NCI-H1694 (cell line): ENCODE measurements at places on chromosomes 11 and 22.

- no peak for DNase-seq
Measured at GRCh38 chr22:47354668-47355387, 592.4 kb downstream of the TBC1D22A start.

- no peak for DNase-seq
Measured at GRCh38 chr11:94593030-94593429, 25.9 kb downstream of the PIWIL4 start.

DNA sequence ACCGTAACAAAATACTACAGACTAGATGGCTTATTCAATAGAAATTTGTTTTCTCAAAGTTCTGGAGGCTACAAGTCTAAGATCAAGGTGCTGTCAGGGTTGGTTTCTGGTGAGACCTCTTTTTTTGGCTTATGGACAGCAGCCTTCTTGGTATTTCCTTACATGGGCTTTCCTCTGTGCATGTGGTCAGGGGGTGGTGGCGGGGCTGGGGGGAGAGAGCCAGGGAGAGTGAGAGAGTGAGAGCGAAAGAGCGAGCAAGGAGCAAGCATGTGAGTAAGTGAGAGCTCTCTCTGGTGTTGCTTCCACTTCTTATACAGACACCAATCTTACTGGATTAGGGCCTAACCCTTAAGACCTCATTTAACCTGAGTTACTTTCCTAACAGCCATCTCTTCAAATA lies 181.5 kb downstream of the TMEM135 start:
- no peak for DNase-seq

- DNase-seq, result no peak
Measured at GRCh38 chr11:32987851-32988250, 27.8 kb upstream of the DEPDC7 start.

GRCh38 chr11:65859812-65860277 lies 388 bp upstream of the MUS81 start:
- DNase-seq, result no peak

- DNase-seq, result no peak
Measured at GRCh38 chr11:123537726-123538125, 107.7 kb downstream of the GRAMD1B start.

DNA sequence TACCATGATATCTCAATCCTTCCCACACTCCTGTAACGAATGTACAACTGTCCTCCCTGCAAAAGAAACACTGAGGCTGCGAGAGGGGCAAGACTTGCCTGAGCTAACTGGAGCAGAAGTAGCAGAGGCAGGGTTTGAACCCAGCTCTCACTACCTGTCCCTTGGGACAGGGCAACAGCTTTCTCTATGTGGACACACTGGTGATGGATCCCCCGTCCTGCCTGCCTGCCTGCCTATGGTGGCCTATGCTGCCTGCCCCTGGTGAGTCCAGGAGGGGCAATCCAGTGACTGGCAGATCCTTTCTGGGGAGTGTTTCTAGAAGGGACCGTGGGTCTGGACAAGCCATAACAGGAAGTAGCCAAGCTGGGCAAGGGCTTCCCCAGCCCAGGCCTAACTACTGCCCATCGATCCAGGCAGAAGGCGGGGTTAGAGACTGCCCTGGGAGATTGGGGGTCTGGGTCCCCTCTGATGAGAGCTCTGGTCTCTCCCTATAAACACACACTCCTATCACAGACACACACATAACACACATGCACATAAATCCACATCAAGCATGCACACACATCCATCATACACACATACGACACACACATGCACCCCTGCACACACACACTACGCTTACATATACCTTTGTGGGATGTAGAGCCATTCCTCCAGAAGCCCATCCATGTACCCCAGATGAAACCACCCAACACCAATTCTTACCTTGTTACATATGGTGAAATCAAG lies 1.1 kb upstream of the EMID1 start:
- DNase-seq, result no peak

DNA sequence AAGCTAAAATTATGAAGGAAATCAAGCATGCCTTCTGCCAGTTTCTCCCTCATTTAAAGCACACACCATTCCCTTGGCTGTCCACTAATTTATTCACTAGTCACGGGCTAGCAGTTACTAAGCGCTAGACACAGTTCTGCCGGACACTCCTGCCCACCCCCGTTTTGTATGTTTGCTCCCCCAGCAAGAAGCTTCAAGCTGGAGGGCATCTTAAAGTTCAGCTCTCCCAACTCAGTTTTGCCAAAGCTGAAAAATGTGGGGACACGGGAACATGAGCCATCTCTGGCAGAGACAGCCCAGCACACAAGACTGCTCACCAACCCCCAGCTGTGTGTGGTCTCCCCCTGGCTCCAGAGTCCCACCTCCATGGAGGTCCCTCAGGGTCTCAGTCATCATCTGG lies 263.6 kb downstream of the BRD1 start:
- no peak for DNase-seq

GRCh38 chr11:111539426-111540113 lies 950 bp upstream of the LAYN start:
- no peak for DNase-seq

DNA sequence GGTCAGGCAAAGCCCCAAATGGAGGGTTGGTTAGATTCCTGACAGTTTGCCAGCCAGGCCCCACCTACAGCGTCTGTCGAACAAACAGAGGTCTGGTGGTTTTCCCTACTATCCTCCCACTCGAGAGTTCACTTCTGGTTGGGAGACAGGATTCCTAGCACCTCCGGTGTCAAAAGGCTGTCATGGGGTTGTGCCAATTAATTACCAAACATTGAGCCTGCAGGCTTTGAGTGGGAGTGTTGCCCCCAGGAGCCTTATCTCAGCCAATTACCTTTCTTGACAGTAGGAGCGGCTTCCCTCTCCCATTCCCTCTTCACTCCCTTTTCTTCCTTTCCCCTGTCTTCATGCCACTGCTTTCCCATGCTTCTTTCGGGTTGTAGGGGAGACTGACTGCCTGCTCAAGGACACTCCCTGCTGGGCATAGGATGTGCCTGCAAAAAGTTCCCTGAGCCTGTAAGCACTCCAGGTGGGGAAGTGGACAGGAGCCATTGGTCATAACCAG lies 4.7 kb upstream of the TTC36 start:
- no peak for DNase-seq

DNA sequence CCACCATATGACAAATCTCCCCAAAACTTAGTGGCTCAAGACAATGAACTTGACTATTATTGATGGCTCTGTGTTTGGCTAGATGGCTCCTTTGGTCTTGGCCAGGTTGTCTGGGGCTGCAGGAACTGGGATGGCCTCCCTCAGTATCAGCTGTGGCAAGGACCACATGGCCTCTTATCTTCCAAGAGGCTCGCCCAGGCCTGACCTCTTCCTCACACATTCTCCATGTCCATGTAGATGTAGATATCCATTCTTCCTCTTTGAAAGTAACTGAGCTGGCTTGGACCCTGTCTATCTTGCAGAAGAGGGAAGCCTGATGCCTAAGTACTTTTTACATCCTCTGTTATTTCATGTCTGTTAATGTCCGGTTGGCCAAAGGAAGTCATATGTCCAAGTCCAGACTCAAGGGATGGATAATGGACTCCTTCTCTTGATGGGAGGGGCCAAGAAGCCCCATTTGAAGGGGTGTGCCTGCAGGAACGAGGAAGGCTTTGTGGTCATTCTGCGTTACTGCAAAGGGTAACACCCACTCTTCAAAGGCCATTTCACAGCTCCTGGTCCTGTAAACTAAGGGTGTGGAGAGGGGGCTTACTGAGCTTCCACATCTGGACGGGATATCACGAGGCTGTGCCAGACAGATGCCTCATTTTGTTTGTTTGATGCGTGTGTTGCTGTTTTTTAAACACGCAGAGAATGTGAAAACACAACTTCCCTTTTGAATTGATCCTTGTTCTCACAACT lies 87.1 kb downstream of the GRIK4 start:
- no peak for DNase-seq

DNA sequence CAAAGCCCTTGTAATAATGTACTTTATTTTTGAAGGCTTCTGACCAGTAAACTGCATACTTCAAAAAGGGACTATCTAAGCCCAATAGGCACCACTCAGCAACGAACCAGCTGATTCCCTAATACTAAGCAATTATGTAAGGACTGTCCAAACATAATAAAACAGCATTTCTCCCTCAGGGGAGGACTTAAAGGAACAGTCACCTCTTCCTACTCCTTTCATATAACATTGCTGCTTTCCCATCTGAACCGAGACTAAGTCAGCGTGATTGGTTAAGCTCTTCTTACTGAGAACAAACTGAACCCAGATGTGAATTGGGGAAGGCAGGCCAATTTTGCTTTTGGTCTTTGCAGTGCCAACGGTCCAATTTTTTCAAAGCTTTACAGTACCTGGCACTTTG lies 420.0 kb downstream of the METTL15 start:
- no peak for DNase-seq

- no peak for DNase-seq
Measured at GRCh38 chr11:73652046-73652730, 5.8 kb downstream of the PLEKHB1 start.

DNA sequence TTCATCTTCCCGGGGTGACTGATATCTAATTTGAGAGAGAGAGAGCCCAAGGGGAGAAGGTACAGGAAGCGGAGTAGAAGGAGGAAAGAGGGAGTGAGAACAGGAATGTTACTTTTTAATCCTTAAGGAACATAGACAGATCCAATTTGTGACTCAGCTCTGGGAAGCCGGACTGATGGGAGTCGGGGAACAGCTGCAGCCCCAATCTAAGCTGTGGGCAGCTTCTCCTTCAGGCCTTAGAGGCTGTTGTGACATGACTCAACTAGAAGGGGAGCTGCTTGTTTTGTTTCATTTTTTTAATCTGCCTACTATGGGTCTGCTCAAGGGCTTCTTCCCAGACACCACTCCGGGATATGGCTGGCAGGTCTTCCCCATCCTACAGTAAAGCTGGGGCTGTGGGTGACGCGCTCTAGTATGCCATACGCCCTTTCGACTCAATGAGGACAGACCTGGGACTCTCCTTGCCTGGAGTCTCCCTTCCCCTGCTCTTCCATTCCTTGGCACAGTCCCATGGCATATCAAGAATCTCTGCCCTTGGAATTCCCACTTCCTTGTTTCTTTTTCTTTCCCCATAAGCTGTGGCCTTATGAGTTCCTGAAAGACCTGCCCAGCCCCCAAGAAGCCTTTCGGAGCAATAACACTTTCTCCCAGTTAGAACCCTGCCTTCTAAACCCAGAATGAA lies 103.3 kb upstream of the AKIP1 start:
- DNase-seq, result no peak

DNA sequence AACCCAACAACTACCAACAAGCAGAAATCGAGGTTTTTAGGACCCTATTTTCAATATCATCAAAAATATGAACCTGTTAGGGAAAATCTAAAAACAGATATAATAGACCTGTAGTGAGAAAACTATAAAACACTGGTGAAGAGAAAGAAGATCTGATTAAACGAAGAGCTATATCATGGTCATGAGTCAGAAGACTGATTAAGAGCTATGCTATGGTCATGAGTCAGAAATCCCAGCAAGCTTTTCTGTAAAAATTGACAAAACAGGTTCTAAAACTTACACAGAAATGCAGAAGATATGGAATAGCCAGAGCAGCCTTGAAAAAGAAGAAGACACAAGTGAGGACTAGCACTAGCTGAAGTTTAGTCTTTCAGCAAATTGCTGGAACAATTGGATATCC lies 345.0 kb downstream of the TBC1D22A start:
- no peak for DNase-seq

DNA sequence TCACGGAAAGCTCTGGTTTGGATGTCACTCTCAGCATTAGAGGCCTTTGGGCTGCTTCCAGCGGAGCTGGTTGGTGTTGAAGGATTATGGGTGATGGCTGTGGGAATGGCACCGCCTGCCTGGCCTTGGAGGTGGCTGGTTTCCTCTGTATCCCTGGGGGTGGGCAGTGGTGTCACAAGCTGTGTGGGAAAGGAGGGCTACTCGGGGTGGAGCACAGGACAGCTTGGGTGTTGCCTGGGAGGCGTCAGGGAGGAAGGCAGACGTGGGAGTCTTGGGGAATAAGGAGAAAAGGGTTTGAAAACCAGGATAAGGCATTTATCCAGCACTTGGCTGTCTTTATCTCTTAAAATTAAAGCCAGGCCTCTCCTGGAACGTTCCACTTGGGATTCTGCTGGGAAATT lies 71.8 kb downstream of the ADAMTS15 start:
- DNase-seq, result no peak

GRCh38 chr22:42621505-42622002 lies 6.9 kb upstream of the POLDIP3 start:
- DNase-seq, result peak; percentile 17
